AG08396 (cell line): ENCODE measurements at places on chromosomes 1 and 21.

DNA sequence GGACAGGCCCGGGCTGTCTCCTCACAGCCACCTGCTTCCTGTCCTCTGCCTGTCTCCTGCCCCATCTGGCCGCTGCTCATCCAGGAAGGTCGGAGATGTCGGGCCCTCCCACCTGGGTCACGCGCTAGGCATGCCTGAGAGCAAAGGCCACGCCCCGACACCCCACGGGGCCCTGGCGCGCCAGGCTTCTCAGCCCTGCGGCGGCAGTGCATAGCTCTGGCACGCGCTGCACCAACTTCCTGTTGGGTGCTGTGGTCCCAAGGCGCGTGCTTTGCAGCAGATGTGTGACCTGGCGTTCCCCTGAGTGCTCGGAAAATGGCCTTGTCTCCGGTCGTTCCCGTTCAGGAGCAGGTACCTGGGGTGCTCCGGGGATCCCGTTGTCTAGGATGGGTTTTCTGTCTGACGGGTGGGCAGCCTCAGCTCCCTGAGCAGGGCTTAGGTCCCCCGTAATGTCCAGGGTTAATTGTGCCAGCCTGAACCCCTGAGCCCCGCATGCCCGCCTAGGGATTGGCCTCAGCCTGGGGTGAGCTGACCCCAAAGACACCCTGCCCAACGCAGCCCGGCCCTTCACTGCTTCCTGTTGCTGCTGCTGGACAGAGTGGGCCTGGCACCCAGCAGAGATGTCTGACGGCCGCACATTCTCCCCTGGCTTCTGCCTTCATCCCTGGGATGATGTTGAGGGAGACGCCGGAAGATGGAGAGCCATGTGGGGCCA, 19.4 kb upstream of the KCNAB2 start:
- no peak for DNase-seq

DNA sequence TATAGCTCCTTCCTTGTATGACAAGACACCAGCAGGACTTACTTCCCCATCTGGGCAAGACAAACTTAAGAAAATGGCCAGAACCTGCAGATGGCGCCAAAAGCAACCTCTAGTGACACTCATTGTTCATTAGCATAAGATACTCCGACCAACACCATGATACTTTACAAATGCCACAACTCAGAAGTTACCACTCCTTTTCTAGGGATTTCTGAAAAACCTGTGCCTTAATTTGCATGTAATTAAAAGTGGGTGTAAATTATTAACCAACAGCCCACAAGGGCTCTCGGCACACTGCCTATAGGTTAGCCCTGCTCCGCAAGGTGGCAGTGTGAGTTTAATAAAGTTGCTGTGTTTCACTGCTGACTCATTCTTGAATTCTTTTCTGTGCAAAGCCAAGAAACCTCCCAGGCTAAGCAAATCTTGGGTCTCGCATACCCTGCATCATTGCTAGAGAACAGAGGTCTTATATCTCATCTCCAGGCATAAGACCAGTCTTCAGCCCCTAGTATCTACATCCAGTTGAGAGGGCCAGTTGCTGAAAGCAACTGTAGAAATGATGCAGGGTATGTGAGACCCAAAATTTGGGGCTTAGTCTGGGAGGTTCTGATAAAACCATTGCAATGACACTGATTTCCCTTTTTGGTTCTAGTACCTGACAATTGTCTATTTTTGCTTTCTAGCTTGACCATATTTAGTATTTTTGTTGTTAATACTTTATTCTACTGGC, 86.4 kb downstream of the FAF1 start:
- DNase-seq, result peak; percentile 4

GRCh38 chr1:9808459-9808858, 15.3 kb downstream of the CLSTN1 start:
- DNase-seq, result no peak

DNA sequence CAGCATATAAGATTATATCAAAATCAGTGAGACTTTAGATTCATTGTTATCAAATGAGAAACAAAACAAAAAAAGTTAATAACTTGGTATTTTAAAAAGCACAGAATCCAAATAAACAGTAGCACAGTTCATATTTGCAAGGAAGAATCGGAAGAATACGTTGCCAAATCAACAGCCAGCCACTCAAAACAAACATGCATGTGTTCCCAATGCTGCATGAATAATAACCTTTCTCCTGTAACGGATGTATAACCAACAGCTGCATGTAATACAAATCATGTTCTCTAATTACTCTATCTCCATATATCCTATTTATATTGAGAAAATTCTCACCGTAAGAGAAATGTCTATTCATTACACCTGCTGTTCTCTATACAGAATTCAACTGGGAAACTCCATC, 98.9 kb upstream of the FOXD3 start:
- no peak for DNase-seq

DNA sequence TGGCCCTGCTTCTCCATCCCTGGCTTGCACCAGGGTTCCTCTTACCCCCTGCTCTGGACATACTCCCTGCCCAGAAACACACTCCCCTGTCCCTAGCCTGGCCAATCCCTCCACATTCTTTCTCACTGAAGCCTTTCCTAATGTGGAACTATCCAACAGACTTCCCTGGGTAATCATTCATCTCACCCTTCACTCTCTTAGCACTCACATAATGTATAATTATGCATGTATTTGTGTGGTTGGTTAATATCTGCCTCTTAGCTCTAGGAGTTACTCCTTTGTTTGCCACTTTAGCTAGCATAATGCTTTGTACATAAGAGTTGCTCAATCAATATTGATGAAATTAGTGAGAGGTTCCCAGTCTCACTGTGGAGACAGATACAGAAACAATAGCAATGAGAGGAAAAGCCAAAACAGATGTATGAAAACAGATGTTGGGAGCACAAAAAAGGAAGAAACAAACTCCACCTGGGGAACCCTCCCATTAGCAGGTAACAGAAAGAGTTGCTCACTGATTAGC, 76.9 kb upstream of the WARS2 start:
- DNase-seq, result no peak

GRCh38 chr1:61301824-61302657, 219.7 kb downstream of the NFIA start:
- no peak for DNase-seq

- no peak for DNase-seq
Measured at GRCh38 chr1:147214325-147214724, 10.8 kb downstream of the FMO5 start.

DNA sequence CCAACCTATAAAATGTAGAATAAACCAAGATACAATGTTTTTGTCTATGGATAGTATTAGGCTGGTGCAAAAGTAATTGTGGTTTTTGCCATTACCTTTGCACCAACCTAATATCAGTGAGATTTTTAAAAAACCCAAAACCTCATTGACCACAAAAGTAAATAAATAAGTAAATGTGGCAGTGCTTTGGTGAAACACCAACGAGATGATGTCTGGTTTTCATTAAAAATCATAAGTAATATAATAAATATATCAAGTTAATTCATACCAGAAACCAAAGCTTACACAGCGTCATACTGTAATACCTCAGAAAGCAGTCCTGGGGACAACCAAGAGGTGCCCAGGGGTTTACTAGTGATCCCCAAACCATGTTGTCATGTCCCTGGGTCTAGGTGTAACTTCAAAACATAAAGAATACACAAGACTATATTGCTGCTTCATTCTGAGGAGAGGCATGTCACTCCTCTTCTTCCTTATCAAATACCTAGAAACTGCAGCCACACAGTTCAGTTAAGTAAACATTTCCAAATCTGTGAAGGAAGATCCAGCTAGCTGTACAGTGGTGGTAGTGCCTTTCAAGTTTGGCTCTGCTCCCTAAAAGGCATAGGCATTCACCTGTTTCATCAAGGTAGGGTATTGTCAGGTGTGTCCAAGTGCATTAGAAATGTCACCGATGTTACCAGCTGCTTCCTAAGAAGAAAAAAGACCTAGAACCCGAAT, 51.6 kb upstream of the ZC3H11B start:
- DNase-seq, result no peak

DNA sequence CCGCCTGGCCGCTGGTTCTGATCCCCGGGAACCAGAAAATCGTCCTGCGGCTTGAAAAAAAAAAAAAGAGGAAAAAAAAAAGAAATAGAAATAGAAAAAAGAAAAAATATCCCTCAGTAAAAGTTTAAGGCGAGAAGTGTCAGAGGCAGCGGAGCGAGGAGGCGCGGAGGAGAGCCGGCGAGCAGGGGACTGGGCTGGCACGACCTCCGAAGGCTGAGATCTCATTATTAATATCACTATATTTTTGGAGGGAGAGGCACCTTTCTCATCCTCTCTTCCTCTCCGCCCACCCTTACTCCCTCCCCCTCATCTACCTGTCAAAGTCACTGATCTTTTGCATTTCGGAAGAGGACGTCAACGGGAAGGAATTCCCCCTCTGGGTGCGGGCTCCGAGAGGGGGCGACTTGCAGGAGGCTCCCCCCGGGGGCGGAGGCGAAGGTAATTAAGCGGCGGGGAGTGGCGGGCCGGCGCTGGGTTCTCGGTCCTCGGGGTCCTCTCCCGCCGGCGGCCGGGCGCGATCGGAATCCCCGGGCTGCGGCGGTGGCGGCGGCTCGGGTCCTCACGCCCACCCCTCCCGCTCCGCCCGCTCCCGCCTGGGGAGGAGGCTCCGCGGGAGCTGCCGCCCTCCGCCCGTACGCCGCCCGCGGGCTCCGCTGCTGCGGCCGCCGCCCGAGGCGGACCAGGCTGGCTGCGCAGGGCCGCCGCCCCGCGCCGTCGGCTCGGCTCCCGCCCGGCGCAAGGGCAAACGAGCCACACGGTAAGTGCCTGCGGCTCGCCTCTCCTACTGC, at the start of gene NTNG1:
Gene NTNG1, plus strand, starts transcription at position 337 of the 788 bp plus-strand sequence.
- peak; percentile 29 for DNase-seq

GRCh38 chr1:226091461-226091860, 28.9 kb downstream of the H3-3A start:
- no peak for DNase-seq

DNA sequence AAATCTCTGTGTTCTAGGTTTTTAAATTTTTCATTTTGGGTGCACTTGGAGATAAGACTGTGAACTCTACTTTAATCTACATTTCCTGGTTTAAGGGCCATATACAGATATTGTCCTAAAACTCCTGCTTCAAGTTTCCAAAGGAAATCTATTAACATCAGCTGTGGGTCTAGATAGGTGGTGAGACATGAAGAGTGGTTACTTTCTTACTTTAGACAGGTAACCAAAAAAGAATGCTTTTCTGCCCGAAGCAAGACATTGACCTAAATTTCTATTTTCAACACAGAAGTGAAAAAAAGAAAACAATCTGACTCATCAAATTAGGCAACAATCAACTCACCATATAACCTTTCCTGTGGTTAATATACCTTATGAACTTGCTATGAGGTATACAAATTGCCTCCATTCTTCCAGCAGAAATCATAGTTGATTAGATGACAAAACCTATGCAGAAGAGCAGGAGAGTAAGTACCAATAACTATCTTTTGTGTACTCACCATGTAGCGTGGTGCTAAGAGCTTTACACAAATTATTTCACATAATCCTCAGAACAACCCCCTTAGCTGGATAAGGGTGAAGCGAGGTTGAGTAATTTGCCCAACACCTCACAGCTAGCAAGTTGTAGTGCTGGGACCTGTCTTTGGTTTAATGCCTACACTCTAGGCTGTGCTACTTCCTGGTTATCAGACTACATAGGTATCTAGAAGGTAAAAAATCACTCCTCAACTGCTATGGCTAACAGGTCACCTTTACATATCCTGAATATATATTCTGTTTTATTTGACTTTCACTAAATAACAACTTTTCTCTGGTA, 23.4 kb upstream of the PTPN14 start:
- DNase-seq, result no peak

- no peak for DNase-seq
Measured at GRCh38 chr1:46218443-46218842, 15.3 kb downstream of the LURAP1 start.

DNA sequence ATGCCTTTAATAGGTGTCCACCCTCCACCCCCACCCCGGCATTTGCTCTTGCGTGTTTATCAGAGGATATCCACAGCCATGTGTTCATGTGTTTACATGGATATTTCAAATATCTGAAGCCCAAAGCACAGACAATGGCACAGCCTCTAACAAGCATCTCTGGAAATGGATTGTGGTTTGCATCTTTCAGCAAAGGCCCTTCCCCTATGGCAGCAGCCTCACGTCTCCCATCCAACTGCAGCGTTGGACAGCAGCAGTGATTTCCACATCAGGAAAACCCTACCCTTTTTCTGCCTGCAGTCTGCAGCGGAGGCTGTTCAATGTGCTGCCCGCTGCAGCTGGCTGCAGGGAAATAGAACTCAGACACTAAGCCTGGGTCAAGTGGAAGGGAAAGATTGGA, 1.6 kb downstream of the RASSF5 start:
- DNase-seq, result peak; percentile 76

DNA sequence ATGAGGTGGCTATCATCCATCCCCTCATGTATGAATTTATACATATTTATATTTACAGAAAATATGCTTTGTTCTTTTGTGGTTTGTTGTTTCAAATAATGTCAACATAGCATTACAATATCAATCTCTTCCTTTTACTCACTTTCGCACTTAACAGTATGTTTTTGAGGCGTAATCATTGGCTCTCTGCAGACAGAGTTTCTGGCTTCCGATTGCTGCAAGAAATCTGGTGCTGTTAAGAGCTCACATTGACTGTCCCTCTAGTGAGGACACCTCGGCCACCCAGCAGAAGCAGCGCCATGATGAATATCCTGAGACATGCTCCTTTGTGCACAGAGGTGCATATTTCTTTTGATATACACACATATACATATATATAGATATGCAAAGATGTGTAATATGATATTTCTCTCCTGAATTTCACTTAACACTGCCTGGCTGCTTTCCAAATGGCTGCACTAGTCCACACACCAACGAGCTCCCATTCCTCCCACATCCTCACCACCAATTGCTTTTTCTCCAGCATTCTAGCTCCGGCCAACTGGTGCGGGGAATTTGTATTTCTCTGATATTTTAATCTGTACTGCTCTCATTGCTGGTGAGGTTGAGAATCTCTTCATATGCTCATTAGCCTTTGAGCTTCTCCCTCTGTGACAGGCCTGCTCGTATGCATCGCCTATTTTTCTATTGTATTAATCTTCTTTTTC, 248.4 kb downstream of the SIPA1L2 start:
- DNase-seq, result no peak

- DNase-seq, result no peak
Measured at GRCh38 chr1:212254853-212255363, 30.3 kb upstream of the PPP2R5A start.

GRCh38 chr1:6519935-6520671, 28.6 kb upstream of the PLEKHG5 start:
- DNase-seq, result peak; percentile 78
